ENCODE measurements at places on chromosomes 1 and 21.

DNA sequence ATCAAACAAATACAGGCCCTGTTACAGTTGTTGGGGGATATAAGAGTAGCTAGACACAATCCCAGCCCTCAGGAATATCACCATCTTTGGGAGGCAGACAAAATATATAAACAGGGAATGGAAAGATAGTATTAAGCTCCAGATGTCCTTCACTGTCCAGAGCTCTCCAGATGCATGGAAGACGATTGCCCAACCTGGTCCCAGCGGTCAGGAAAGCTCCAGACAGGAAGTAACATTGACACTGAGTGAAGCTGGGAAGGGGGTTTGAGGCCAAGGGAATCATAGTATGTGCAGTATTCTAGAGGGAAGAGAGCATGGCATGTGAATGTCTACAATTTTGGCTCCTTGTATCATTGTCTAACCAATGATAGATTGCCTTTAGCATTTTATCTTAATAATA, 173.9 kb upstream of the HOOK1 start:
- DNase-seq: no peak

DNA sequence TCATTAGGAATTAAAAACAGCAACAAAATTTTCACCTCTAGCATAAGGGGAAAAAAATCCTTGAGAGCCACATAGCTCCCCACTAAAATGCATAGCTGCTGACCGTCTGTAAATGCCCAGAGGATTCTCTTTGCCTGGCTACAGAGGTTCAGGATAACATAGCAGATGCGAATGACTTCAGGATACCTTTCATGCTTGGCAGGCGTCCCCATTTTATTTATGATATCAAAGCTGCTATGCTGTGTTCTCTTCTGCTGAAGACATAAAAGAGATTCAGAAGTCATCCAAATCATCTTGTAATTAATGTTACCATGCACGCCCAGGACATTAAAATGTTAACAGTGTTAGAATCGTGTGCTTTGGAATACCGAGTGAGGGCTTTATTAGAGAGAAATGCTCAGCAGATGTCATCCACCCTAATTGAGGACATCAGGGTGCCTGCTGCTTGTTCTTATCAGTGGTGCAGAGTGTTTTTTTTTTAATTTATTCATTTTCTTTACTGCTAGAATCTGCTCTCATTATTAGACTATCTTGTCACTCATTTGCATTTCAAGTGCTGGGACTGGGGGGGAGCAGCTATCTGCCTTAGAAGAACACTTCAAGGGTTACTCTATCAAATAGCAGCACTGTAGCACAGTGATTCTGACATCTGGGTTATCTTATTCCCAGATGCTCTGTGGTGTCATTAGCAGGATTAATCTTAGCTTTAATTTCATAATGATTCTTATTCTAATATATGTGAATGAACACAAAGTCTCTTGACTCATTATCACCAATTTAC, 139.5 kb downstream of the ZNF326 start:
- no peak for DNase-seq

DNA sequence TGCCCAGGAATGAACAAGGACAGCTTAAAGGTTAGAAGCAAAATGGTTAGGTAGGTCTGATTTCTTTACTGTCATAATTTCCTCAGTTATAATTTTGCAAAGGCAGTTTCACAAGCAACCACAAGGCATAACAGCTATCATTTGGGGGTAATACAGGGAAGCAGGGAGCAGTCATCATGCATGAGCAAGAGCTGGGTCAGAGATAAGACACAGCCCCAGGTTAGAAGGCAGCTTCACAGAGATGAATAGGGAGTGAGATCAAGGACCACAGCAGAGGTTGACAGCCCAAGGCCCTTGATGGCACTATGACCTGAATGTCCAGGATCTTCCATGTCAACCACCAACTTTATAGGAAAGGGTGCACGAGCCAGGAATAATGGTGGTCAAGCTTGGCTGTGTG, 9.0 kb upstream of the CSRP1 start:
- DNase-seq: no peak

- no peak for DNase-seq
These were observed 33.0 kb downstream of the APP start for GRCh38 chr21:26137379-26138060.

GRCh38 chr1:56309065-56309464, 270.3 kb downstream of the PLPP3 start:
- DNase-seq: no peak

GRCh38 chr21:40563900-40564299, 283.1 kb downstream of the DSCAM start:
- DNase-seq: no peak

DNA sequence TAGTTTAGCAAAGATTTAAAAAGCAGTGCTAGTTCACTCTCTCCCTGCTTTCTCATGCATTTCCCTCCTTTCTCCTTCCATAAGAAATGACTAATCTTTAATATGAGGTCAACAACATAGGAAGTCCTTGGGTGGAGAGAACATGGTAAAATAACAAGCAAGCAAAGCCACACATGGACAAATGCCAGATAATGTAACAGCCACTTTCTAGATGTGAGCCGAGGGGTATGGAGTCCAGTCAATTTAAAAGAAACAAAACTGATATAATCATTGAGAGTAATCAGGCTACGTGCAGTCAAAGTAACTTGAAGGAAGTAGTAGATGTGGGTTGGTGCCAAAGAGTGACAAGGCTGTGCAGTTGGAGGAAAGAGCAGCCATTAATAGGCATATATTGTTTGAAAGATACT, 69.6 kb downstream of the DUSP10 start:
- DNase-seq: peak; percentile 34

- no peak for DNase-seq
These were observed 4.9 kb upstream of the MAPKAPK2 start for GRCh38 chr1:206679738-206680211.

- no peak for DNase-seq
These were observed 25.5 kb upstream of the CSF3R start for GRCh38 chr1:36508257-36508656.

DNA sequence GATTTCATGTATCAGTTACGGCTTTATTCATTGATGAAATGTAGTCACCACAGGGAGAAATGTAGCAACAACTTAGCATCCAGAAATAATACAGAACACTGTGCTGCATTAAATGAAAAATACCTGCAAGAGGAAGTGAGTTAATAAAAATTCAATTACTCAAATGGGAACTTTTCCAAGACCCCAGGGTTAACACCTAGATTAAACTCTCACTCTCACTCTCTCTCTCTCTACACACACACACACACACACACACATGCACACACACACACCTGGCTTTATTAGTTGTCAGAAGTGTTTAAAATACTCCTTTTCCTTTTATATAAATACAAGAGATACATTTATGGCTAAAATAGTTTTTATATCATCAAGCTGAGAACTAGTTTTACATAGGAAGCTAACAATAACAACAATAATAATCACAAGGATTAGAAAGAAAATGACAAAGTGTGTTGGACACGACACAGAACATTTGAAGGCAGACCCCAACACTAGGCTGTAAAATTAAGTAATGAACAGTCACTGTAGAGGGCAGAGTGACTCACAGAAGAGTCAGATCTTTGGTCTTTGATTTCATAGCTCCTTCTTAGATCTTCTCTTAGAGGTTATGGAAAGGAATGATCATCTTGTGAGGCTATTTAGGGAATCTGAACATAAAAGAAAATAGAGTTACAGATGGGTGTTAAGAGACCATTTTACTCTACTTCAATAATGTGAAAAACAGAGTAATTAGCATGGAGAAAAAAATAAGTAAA, 1266.0 kb upstream of the ADGRL2 start:
- no peak for DNase-seq

DNA sequence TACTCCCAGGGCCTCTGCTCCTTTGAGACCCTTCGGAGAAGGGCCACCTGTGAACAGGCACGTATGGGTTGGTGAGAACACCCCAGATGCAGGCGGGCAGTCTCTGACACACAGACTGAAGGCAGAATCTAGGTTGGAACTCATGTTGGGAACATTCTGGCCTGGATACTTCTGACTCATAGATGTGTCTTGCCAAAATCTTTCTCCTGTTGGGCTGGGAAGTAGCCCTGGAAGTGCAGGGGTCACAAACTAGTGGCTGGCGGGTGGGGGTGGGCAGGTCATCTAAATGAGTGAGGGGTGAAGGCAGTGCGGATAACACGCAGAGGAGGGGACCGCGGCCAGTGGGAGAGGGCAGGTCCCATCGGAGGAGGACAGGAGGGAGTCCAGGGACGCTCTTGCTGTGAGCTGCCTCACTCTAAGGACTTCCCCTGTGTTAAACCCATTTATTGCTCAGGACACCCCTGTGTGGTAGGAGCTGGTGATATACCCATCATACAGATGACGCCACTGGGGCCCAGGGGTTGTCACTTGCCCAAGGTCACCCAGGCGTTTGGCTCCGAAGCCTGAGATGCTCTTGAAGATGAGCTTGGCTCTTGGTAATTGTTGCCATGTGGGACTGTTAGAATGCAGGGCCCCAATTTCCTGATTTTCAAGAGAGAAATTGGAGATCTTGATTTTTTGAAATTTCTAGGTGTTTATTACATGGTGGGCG, 181.0 kb downstream of the PTPRU start:
- DNase-seq: no peak

- no peak for DNase-seq
These were observed 286.3 kb upstream of the C1orf105 start for GRCh38 chr1:172134087-172134731.

GRCh38 chr1:121516234-121516967, 331.6 kb downstream of the SRGAP2C start:
- DNase-seq: no peak

- no peak for DNase-seq
These were observed 45.5 kb downstream of the DHRS3 start for GRCh38 chr1:12572522-12572921.

DNA sequence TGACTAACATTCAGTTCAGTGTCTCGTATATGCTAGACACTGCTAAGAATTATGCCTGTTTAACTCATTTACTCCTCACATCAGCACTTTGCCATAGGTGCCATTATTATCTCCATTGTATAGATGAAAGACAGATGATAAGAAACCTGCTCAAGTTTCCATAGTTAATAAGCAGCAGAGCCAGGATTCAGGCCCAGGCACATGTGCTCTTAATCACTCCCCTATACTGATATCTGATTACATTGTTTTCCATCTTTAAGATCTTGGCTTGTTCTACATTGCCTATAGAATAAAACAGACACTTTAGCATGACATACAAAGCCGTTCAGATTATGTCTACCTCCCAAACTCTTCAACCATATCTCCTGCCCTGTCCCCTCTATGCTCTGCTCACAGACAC, 30.5 kb upstream of the USH2A start:
- no peak for DNase-seq

GRCh38 chr1:33436557-33437285, 5.8 kb upstream of the PHC2 start:
- no peak for DNase-seq

DNA sequence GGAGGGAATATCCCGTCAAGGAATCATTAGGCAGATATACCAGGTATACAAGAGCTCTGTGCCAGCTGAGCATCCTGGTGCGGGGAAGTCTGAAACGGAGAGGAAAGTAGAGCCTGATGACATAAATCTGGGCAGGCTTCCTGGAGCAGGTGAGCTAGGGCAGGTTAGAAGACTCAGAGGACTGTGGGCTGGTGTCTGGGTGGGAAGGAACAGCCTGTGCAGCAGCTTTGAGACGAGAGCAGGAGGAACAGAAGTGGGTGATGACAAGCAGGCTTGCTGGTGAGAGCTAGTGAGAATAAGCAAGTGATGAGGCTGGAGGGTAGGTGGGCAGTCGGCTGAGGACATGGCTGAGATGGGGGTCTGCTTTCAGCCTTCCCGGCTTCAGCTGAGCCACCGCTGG, 6.7 kb downstream of the CELSR2 start:
- DNase-seq: no peak

DNA sequence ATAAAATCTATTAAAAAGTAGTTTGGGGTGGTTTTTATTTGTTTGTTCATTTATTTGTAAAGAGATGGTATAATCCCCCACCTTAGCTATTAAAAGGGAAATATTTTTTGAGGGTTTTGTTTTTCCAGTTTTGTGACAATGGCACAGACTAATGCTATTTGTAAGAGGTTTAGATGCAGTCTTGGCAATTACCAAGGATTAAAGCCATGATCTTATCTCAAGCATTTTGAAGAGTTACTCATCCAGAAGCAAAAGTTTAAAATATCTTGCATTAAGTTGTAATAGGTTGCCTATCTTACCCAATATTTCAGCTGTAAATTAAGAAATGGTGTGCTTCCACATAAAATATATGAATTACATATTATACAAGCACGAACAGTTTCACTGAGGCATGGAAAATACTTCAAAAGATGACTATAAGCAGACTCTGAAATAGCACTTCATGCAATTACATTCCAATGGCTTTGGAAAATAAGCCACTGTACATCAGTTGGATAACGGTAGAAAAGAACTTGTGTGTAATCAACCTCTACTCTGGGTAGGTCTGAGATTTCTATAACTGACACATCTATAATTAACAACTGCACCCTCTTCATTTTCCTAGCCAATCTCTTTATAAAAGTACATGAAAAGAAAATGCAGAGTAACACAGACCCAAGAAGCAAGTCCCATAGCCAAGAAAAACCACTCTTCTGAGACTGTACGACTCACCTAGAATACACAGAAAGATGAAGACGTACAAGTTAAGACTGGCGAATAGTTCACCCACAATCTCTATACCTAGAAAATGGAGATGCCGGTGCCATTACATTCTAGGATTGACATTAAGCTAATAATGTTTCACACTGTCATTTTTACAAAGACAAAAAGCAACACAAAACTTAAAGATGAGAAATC, 95.2 kb downstream of the PTPN14 start:
- no peak for DNase-seq

DNA sequence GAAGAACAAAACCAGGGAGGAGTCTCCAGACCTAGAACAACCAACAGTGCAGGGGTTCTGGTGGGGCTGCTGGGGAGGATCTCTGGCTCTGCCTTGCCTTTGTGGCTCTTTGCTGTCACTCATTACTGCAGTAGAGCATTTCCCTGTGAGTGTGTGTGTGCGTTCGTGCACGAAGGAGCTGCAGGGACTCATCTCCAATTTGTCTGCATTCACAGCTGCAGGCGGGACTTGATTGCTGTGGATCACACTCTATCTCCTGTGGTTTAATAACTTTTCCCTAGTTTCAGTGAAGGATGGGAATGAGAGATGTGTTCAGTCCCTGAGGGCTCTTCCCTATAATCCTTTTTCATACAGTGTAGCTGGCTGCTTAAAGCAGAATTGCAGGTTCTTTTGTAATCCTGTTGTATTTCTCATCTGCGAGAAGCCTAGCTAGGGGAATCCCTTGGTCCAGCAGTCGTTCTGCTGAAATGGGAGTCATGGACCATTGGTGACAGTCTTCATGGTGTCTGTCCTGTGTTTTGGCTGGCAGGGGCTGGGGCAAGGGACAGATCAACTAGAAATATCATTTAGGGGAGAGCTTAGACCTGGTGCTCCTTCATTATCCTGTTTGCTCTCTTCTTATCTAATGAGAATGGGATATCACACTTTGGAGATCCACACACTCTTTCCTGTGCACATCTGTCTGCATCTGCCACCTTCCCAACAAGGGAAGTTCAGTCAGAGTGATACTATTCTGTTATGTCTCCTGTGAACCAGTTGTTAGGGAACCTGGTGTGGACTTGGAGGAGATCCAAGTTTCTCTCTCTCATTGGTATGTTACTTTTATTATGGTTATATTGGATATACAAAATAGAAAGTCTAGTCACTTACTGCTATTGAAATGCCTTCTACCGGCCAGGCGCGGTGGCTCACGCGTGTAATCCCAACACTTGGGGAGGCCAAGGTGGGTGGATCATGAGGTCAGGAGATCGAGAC, 3.0 kb downstream of the PCP4L1 start:
- no peak for DNase-seq
